ENCODE measurements at places on chromosomes 3 and 15.

DNA sequence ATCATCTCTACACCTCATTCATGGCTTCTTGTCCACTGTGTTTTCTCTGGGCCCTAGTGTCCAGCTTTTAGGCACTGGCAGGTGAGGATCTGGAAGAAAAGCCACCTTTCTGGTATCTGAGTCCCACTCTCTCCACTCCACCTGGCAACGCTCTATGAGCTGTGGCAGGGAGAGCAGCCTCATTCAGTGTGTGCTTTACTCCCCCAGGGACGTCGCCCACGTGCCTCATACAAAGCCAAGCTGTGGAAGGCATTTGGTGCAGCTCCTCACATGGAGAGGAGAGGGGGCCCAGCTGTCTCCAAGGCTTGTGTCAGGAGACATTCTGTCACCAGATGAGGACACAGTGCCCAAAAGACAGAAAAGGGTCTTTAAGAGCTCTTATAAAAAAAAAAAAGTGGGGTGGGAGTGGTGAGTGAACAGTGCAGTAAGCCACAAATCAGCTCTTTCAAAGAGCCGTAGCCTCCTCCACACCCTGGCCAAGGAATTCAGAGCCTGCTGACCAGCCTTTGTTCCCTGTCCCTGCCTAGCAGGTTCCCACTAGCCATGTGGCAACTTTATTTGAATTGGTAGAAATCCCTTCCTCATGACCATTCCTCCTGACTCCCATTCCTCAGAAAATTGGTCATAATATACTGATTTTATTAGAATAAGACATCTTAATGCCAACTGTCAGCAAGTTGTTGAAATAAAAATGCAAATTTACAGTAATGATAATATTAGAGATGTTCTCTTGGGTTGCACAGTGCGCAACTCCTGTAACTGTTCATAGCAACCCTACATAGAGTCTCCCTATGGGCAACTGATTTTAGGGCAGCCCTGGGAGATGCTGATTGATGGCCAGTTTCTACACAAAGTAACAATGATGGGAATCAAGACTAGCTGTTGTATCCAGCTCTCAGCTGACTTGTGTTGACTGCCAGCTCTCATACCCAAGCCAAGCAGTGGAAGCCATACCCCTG, 29.5 kb downstream of the GALNT15 start:
- DNase-seq, result no peak

GRCh38 chr3:14278799-14279625, 100.4 kb downstream of the LSM3 start:
- DNase-seq, result no peak

DNA sequence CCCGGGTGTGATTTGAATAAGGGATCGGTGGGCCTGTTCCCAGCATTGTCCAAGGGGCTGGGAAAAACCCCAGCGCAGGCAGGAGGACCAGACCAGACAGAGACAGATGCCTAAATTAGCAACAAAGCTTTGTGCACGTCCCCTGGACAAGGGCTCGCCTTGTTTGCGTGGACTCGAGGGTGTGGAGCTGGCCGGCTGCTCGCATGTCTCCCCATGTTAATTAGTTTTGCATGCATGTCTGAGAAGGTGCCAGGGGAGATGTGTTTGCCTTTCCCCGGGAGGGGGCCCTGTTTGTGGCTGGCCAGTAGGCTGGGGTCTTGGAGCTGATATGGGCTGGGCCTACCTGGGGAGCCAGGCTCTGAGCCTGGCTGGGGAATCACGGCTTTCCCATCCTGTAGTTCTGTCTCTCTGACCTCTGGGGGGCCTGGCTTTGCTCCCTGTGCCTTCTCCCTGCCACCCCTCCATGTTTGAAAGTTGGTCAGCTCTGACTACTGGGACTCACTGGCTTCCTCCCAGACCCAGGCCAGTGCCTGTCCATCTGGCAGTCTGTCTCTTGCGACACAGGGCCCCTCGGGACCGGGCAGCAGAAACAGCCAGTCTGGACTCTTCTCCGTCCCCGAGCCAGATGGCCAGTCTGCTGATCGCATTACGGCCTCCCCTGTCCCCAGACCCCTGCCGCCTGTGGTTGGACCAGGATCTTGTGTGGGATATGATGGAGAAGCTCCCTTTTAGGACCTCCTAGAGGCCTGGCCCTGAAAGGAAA, 55.4 kb upstream of the POLG start:
- no peak for DNase-seq

- no peak for DNase-seq
Observed at GRCh38 chr15:70199540-70200410, 102.1 kb upstream of the TLE3 start.

- no peak for DNase-seq
Observed at GRCh38 chr3:86930831-86931230, 60.1 kb downstream of the VGLL3 start.

DNA sequence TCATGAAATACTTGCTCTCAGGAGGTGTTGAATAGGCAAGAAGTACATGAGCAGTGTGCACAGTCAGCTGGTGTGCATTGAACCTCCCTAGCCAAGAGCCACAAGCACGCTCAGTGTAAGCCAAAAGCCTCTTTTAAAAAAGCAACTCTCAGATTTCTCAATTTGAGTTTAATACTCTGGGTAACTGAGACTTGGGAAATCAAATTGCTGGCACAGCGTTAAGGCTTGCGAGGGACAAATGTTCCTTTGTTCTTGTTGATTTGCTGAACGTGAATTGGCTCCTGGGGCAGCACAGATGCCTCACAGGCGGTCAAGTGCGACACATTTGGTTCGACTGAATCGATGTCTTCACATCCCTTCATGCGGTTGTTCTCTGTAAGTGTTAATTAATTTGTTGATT, at the start of gene FAM240A:
TSS of gene FAM240A (plus strand) at position 202 of the 400 bp plus-strand sequence. CDS start at position 361, 159 bp downstream.
- no peak for DNase-seq

DNA sequence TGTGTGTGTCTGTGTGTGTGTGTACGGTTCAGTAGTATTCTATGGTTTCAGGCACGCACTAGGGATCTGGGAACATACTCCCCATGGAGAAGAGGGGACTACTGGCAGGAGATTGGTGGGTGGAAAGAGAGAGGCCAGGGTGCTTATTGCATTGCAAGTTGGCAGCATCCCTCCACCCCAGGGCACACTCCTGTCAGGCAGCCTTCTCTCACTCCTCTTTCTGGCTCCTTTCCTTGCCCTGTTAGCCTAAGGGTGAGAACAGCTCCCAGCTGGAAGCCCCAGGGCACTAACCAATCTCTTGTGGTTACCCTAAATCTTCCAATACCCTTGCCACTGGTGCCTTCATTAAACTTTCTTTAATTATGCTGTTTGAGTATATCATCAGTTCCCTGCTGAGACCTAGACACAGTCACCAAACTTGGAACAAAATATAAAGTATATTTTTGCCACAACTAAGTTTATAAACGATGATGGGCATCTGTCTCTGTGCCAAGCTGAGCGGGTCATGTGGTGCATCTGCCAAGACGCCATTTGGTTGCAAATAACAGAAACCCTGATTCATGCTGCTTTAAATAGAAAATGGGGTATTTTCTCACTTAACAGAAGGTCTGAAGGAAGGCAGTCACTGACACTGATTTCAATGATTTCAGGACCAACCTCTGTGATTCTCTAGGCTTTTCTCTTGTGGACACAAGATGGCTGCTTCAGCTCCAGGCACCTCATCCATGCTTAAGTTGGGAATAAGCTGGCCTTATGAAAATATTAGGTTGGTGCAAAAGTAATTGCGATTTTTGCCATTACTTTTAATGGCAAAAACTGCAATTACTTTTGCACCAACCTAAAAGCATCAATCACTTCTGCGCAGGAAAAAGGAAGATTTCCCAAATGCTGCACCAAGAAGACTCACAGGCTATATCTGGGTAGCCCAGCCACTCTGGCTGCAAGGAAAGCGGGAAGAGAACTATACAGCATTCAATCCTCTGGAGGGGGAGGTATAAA, 476.9 kb upstream of the PROK2 start:
- no peak for DNase-seq

- DNase-seq, result no peak
Observed at GRCh38 chr3:28569357-28569756, 220.7 kb upstream of the AZI2 start.

- no peak for DNase-seq
Observed at GRCh38 chr3:26118165-26118564, 328.3 kb downstream of the OXSM start.

GRCh38 chr15:63374686-63375520, 6.7 kb downstream of the CA12 start:
- DNase-seq, result no peak

DNA sequence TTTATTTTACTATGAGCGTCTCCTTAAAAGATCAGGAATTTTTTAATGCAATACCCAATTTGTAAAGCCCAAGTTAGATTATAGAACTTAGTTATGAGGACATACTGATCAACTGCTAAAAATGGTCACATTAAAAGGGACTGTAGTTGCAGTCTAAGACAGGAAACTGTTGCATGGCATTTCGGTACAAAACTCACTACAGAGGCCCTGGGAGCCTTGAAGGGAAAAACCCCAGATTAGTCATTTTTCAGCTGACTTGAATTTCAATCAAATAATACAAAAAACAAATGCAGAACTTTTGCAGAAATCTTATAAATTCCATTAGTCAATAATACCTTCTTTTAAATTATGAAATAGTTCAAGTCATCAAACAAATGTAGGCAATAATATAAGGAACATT, 6.9 kb upstream of the PTX3 start:
- no peak for DNase-seq

GRCh38 chr3:160707187-160707794, 30.3 kb downstream of the ARL14 start:
- no peak for DNase-seq

- DNase-seq, result no peak
Observed at GRCh38 chr3:54928046-54928770, at the start of gene LRTM1. Gene LRTM1, minus strand, starts transcription at chr3:54928059. Its CDS starts 148 bp downstream, at chr3:54927911.

DNA sequence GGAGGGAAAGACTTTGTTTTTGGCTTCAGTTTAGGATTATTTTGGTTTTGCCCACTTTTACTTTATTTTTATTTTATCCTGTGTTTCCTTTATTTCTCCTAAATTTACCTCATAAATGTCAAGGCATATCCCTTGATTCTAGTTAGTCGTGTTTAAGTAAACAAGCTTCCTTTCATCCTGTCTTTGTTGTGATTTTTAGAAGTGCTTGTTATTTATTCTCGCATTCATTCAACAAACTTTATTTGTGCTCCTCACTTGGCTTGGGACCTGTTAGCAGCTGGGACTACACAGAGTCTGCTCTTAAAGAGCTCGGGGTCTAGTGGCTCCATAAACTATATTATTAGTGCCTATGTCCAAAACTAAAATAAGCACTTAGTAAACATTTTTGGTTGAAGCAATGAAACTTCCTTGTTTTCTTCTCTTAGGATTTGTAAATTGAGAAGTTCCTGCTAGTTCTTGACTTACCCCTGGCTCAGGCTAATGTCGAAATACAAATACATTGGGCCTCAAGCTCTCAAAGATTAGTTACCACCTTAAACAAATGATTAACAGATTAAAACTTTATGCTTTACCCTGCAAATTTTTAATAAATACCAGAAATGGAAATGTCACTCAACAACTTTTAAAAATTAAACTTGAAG, 19.0 kb upstream of the DMXL2 start:
- no peak for DNase-seq

DNA sequence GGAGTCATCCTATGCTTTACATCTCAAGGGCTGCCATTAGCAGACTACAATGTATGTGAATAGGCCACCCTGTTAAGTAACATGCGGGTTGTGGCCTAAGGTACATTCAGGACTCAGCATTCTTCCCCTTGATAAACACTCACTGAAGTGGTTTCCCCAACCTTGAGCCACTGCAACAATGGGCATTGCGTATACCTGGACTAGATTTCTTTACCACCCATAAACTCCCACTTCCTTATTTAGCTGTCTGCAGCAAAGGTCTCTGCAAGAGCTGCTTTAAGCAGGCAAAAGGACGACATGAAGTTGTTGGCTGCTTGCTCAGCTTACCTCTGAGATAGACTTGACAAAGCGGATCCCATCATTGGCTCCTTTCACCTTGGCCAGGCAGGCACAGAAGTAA, 16.2 kb downstream of the FYCO1 start:
- no peak for DNase-seq

DNA sequence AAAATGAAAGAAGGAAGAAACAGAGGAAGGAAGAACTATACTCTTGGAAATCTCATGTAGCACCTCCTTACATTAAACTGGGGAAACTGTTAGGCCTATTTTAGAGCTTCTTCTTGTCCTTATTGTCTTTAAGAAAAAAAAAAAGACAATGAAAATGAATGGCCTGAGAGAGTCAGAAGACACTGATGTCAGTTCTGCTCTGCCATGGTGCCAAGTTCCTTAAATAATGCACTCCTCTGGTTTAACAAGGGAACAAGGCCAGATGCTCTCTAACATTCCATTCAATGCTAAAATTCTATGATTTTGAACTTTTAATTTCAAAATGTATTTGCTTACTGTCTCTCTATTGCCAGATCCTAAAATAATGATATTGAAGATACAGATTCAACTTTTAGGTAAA, 4.4 kb upstream of the MBNL1 start:
- DNase-seq, result no peak

GRCh38 chr3:80733522-80734176, 965.9 kb upstream of the ROBO1 start:
- no peak for DNase-seq

DNA sequence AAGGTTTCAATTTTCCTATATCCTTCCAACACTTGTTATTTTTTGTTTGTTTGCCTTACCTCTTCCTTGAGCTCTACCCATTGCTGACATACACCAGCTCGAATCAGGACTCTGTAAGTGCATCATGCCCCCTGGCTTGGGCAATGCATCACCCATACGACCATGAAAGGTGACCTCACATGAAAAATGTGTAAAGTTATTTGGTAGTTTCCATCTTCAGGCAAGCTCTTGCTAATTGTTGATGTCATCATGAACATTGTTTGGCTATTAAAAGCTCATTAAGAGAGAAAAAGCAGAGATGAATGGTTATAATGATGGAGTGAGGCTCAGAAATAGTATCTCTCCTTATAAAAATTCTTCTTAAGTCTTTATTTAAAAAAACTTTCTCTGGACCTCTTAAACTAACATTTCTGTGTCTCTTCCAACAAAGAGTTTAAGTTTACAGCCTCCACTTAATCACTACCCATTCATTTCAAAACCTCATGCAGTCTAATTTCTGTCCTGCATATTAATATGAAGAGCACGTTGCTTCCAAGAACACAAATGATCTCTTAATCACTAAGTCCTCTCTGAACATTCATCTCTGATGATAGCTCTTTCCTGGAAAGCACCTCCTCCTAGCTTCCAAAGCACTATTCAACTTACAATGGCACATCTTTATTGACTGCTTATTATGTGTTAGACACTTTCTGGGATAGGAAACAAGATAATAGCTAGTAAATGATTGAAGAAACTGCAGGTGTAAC, 236.3 kb downstream of the NFKBIZ start:
- no peak for DNase-seq

- DNase-seq, result no peak
Observed at GRCh38 chr15:43249699-43250203, 17.0 kb downstream of the TGM5 start.

Measured in T-cell (primary cell).